HTR-8/SVneo (cell line): ENCODE measurements at places on chromosomes 7 and 10.

DNA sequence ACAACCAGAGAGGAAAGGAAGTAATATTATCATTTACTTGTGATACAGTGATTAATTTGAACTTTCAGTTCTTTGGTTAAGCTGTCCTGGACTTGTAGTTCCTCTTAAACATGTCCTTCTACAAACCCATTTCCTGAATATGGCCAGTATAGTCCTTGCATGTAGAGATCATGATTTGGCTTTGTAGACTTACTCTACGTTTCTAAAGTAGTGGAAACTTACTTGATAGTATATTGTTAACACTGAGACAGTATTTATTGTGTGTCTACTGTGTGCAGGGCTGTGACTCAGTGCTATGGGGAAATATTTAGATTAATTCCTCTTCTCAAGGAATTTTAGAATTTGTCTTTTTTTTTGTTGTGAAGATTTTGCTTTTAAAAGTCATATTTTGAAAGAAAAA is 109.5 kb downstream of the NRF1 start:
- DNase-seq, result no peak

GRCh38 chr10:100654782-100655325 is 90.5 kb upstream of the PAX2 start:
- DNase-seq, result no peak

DNA sequence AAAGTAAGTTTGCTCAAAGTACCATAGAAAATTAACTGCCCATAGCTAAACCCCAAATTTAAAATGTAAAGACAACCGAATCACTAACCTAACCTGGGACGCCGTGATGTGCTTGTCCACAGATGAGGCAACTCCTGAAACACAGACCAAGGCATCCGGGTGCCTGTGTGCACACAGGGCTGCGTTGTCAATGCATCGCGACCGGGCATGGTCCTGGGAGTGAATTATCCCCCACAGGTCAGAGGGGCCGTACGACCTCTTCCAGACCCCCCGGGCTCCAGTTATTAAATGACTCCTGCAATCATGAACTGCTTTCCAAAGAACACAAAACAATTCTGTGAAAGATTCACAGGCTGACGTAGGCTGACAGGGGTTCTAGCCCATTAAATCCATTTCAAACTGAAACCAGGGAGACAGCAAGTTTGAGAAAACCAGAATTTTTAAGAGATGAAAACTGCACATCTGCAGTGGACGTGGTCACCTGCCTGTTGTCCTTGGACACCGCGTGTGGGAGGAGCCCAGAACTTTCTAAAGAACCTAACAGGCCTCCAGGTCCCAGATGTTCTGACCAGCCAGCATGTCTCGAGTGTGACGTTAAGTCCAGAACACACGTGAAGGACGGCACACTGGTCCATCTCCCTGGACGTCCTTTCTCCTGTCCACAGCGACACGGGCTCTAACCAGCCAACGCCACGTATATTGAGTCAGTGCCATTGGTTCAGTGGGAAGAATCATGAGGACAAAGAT is 297.8 kb downstream of the DNAJB6 start:
- no peak for DNase-seq

- DNase-seq, result no peak
Observed at GRCh38 chr10:86644794-86645445, 9.4 kb upstream of the OPN4 start.

- DNase-seq, result no peak
Observed at GRCh38 chr10:44356139-44357022, 28.5 kb downstream of the CXCL12 start.

- DNase-seq, result no peak
Observed at GRCh38 chr7:99196536-99197258, 11.2 kb downstream of the KPNA7 start.

- DNase-seq, result no peak
Observed at GRCh38 chr7:87627634-87627994, 584 bp upstream of the RUNDC3B start.

DNA sequence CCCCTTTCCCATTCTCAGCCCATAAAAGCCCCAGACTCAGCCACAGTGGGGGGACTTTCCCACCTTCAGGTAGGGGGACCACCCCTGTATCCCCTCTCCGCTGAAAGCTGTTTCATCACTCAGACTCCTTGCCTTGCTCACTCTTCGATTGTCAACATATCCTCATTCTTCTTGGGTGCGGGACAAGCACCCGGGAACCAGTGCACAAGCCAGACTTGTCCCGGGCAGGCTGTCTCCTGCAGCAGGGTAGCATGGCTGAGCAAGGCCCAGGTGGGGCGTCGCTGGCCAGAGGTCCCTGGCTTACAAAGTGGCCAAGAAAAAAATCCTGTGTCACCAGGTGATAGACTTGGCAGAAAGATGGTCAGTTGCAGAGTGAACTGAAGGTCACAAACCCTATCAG is 64.7 kb downstream of the NOD1 start:
- DNase-seq, result no peak

DNA sequence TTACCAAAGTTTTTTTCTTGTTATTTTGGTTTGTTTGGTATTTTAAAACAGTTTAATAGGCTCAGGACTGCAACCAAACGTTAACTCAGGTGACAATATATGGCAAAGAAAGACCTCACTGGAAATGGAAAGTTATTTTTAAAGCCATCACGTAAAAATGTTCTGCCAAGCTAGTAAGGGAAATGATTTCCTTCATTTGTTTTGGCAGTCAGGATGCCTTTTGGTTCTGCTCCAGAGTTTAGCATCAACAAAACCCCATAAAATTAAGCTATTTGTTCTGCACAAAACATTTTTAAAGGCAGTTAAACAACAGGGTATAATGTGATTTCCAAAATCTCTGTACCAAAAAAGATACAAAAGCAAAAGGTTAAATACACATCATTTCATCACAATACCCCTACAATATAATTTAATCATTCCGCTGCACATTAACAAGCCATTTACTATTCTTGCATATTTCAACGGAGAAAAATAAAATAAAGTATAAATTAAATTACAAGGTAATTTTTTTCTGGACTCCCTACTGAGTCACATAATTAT is 172.4 kb downstream of the SEMA3E start:
- DNase-seq, result no peak

- no peak for DNase-seq
Observed at GRCh38 chr7:12137283-12137682, 73.8 kb upstream of the TMEM106B start.

GRCh38 chr7:45625067-45625466 is 50.9 kb downstream of the ADCY1 start:
- DNase-seq, result no peak

- DNase-seq, result peak; percentile 65
Observed at GRCh38 chr7:24576171-24577025, 3.1 kb downstream of the PALS2 start.

DNA sequence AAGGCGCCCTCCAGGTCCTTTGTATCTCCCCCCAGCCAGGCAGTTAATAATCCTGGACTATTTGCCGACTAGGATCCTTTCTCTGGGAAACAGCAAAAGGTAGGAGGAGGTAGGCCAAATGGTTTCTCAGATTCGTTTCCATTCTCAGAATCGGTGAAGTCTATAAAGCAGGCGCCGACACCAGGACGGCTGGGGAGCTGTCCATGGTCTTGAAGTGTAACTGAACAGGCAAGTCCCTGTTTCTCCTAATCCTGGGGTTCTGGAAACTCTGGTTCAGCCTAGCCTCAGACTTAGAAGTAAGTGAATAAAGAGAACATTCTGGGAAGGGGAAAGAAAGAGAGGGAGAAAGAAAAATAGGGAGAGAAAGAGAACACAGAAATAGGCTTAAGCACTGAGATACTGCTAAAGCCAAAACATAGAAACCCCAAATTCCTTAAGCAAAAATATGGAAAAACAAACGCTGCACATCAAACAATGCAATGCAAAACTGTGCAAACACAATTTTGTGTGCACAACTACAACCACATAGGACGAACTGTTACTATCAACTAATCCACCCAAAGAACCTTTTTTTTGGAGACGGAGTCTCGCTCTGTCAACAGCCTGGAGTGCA is 11.1 kb upstream of the INA start:
- DNase-seq, result peak; percentile 45

DNA sequence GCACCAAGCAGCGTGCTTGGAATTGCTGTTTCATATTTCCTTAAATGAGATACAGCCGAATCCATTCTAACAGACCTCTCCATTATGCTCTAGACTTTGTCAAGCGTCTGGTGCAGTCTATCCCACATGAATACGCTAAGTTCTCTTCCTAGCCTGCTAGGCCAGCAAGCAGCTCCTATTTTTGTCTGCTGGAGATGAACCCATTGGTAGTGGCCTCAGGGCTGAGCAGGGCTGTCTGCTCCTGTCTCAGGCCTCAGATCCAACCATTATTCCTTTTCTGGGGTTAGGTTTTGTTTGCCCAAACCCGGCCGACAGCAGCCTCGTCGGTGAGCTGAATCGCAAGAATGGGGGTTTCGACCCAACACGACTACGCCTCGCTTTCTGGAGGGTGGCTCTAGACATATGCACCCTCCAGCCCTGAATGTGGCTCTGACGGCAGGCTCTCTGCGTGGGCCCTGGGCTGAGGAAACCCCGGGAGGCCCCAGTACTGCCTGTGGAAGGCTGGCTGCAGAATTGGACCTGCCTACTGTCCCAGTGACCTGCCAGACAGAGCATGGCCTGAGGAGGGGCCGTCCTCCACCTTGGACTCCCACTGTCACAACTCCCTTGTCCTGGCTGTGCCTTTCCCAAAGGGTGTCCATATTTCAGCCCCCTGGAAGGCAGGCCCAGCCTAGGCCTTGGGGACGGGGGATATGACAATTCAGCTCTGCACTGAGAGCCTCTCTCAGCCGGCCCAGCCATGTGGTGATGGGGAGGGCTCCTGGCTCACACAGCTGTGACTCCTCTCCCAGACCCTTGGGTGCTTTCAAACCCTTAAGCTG is 267.9 kb upstream of the TCERG1L start:
- DNase-seq, result no peak

DNA sequence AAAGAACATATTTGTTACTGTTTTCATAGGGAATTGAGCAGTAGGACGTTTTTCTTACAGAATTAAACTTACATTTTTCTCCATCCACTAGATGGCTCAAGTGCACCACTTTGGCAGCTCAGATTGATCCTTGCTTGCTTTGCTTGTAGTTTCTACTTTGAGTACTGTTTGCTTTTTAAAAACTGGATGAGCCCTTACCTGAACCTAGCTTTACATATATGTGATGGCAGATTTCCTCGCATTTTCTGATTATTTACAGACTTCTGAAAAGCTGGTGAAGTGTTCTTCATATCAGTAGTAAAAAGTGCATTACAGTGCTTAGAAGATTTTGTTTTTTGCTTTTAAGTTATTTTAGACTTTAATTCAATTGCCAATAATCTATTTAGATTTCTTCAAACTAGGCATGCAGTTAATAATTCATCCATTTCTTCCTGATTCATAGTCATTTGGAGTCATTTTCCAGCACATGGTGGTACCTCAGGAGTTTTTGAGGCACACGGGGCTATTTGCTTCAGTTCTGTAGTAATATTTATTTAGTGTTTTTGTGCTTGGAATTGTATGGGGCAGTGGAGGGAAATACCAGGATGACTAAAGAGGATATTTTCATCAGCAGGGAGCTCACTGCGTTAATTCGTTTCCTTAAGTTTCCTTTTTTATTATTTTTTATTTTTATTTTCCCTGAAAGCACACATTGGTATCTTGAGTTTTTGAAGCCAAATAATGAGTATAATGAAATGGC is 57.3 kb downstream of the MAPK8 start:
- DNase-seq, result peak; percentile 53
